ENCODE measurements at places on chromosomes 4 and X. TPM values are rescaled to one million over a fixed set of nuclear protein-coding genes. Genes with fewer than 3 reads are reported as not detected.

The ANXA3 gene
- total RNA-seq, result not detected

The RS1 gene
- not detected for total RNA-seq

The PLS3 gene
- not detected for total RNA-seq

The SSX7 gene
- total RNA-seq, result not detected

The SPOCK3 gene
- total RNA-seq, result not detected

The CXCR3 gene
- 4.5 TPM for total RNA-seq

DNA sequence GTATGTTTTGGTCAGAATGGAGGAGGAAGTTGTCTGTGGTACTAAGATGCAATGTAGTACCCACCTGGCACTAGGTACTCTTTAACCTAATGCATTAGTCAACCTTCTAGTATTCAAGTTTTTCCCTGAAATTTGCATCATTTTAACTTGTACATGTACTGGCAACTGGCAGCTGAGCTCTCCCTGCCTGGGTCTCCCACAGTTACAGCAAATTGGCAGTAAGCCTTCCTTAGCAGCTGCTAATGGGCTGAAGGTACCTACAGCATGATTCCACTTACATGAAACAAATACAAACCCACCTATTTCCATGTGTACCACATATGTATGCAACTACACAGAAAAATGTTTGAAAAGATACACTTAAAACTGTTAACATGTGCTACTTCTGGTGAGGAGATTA is 8.1 kb upstream of the KLHL2 start:
- no peak for ATAC-seq

DNA sequence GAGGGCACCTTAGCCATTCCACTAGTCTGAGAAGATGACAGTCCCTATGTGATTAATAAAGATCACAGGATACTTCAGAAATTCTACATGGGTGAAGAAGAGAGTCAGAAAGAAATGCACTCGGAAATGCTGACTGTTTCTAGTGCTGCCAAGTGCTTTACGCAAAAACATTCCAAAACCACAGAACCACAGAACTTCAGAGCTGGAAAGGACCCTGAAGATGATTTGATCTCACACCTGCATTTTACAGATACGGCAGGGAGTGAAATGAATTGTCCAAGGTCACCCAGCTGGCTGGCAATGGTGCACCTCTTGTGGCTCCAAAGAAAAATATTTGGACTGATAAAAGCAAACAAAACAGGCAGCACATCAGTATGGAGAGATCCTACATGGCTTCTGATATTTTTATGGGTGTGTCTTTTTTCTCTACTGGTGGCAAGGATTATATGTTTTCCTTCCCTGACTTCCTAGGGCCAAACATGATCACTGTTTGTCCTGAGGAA is 115.9 kb downstream of the MAML3 start:
- peak; percentile 63 for ATAC-seq

DNA sequence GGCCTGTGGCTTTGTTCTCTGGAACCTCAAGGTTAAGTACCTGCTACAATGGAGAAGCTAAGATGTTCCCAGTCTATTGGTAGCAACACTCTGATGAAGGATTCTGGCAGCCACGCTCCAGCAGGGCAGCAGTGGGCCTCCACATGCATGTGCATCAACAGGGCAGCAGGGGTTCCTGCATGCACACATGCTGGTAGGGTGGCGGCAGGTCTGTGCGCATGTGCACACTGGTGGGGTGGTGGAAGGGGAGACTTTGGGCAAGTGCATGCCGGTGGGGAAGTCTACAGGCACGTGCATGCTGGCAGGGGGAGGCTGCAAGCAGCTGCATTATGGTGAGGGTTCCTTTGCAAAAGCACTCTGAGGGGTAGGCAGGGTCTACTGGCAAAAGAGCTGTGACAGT is 160.7 kb downstream of the NKX6-1 start:
- no peak for ATAC-seq

DNA sequence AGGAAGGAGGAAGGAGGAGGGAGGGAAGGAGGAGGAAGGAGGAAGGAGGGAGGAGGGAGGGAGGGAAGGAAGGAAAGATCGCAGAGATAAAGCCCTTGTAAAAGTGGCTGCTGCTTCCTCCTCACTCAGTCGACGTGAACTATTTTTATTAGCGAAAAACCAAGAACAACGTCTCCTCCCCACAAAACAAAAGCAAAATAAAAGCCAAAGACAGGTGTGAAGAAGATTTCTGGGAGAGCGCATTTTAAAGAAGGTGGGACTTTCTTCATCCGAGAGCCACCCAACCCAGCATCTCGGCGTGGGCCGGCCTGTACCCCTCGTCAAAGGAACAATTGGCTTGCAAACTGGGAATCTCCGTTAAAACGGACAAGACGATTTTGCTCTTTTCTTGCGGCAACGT is 40.7 kb upstream of the ASMTL start:
- ATAC-seq, result no peak

GRCh38 chr4:136690360-136690759 is 841.9 kb downstream of the PCDH18 start:
- ATAC-seq, result no peak

- ATAC-seq, result no peak
Measured at GRCh38 chr4:71255976-71256375, 82.8 kb upstream of the SLC4A4 start.

DNA sequence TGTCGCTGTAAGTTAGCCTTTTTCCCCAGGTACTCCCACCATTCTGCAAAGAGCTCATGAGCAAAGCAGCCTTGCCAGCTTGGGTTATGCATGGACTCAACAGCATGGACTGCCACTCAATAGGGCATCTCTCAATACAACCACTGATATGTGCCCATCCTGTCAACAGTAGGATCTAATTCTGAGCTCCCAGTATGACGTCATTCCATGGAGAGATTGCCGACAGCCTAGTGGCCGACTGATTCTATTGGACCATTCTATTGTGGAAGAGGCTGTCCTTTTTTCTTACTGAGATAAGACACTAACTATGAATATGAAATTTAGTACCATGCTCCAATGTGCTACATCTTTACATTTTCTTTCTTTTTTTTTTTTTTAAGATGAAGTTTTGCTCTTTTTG is 2389.0 kb upstream of the AGA start:
- no peak for ATAC-seq

- no peak for ATAC-seq
Measured at GRCh38 chrX:35291013-35291412, 348.4 kb downstream of the FAM47B start.

DNA sequence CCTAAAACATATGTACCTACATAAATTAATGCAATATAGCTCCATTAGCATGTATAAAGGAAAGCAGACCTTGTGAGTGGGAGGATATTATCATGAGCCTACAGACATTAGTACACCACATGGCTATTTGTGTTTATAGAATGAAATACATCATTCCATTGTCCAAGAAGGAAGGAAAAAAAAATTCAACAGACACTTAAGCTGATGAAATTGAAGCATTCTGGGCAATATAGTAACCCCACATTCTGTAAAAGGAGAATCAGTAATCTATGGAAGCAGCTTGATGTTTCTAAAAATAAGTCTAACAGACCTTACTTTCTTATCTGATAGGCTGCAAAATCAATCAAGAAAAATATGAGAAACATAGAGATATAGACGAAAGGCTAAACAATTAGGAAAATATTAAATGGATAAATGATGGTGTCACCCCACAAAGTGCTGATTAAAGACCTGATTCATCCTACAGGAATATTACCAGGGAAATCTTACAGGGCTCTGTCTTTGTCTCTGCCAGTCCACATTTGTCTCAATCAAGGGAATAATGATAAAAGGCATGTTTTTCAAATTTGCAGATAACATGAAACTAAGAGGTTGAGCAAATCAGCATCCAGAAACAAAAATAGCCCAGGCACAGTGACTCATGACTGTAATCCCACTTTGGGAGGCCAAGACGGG is 76.8 kb downstream of the COMMD8 start:
- no peak for ATAC-seq

DNA sequence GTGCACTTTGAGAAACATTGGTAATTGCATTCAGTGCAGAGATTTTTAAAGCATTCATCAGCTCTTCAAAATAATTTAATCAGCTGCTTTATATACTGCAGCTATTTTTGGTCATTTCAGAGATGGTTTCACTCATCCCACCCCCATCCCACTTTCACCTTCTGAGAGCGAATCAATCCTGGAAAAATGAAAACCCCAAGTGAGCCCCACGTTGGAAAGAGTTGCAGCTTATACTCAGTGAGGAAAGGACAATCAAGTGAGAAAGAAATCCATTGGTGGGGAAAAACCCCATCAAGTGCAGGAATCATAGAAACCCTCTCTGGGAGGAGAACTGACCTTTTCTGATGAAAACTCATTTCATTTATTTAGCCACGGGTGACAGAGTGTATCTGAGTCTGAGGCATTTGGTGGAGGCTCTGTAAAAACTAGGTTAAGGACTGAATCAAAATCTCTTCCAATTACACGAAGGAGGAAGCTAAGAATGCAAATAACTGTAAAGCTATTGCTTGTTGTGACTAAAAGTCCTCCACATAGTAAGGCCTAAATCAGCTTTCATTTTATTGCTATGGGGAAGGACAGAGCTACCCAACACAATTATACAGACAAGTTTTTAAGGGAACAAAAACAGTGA is 240.4 kb upstream of the PGRMC2 start:
- no peak for ATAC-seq

GRCh38 chrX:149871940-149872339 is 9.0 kb upstream of the MAGEA8 start:
- peak; percentile 92 for ATAC-seq

DNA sequence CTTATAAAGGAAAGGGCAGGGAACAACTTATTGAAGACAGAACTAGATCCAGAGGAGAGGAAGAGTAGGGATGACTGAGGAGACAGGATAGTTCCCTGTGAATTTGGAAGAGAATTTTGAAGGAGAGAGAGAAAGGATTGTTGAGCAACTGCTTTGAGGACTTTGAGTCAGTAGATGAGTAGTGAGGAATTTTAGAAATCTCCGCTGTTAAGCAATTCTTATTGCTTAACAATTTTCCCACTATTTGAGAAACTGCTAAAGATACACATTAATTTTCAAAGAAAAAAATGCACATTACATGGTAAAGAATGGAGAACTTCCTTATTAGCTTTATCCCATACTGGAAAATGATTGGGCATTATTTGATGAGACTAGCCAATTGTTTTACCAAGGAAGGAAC is 116.3 kb upstream of the NRK start:
- ATAC-seq, result no peak

DNA sequence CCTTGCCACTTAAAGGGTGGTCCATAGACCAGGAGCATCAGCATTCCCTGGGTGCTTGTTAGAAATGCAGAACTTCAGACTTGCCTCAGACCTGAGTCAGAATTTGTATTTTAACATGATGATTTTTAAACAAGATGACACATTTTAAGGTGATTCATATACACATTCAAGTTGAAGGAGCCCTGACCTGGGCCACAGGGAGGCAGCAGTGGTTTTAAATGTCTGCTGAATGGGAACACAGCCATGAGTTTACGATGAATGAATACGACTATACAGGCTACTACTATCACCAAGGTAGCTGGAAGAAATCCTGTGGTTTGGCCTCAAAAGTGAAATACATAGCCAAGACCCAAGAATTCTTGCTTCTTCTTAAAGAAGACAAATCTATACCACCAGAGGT is 2.9 kb downstream of the HDAC8 start:
- peak; percentile 51 for ATAC-seq

- ATAC-seq, result no peak
Measured at GRCh38 chr4:163148466-163149336, 18.0 kb downstream of the NAF1 start.

- no peak for ATAC-seq
Measured at GRCh38 chr4:139959396-139959795, 194.6 kb downstream of the MAML3 start.

DNA sequence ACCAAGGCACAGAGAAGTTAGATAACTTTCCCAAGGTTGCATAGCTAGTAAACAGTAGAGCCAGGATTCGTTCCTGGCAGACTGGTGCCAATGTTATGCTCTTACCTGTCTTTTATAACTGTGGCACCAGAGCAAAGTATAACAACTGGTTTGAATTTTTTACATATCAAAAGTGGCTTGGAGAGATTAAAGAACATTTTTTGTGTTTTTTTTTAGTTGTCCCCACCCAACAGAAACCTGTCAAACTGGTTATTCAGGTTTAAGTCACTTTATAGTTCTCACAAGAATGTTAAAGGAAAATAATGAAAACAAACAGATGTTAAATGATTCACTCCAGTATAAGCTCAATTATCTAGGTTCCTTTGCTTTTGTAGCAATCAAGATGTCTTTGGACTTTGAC is 15.6 kb upstream of the FAM47E start:
- ATAC-seq, result no peak

- ATAC-seq, result no peak
Measured at GRCh38 chr4:2828758-2829181, 14.9 kb upstream of the ADD1 start.

GRCh38 chr4:164373021-164373420 is 380.9 kb upstream of the SMIM31 start:
- ATAC-seq, result no peak

DNA sequence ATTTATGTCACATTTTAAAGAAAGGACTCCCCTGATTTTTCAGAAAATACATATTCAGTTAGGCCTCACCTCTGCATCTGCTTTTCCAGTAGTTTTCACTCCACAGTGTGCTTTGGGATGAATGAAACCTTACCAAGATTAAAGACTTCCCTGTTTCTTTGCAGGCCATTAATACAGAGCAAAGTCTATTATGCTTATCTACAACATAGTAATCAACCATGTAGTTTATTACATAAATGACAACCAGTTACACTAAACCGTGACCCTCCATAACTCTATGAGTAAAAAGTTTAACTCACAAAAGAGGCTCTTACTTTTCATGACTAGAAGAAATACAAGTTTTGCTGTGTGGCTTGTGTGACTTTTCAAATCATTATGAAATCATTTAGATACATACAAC is 2.3 kb downstream of the LRRC66 start:
- no peak for ATAC-seq

DNA sequence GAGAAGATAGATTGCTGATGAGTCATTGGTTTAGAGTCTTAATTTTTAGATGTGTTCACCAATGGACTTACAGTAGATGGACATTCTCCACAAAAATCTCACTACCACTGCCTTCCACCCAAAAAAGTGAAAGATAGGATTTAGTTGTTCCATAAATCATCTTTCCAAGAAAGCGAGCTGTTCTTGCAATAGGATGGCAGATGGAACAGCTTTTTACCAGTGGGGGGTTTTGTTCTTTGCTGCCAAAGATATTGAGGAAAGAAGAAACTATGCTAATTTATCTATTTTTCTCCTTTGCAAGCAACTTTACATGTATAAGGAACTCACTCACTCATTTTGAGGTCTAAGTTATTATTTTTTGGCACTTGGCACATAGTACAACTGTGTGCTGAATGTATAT is 109.5 kb downstream of the ADGRL3 start:
- no peak for ATAC-seq

- no peak for ATAC-seq
Measured at GRCh38 chrX:44152852-44153251, 179.7 kb upstream of the NDP start.

DNA sequence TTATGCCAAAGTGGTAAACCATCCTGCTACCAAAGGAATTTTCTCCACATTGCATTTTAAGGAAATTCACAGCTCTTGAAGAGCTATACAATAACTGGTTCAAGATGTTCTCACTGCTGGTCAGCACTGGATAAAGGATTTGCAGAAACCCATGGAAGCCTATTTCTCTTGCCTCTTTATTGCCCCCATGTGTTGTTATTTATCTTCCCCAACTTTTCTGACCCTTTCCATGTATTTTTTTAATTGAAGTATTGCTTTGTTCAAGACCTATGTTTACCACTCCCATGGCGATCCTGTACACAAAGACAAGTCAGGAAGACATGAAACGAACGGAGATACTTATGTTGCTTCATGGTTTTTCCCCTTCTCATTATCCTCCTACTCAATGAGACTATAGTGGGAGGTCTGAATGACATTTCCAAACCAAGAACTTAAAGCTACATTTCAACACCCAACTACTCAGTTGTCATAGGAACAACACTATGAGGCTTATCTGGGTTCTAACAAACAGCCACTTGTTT is 566.4 kb upstream of the DIPK2B start:
- ATAC-seq, result peak; percentile 27

- ATAC-seq, result peak; percentile 84
Measured at GRCh38 chr4:104942990-104943743, 203.5 kb upstream of the TET2 start.
